Activated gamma-delta T cell treated with anti-CD3 and anti-CD28 coated beads, Interleukin-2, amount 50 U/mL, for 16 hours (primary cell): ENCODE measurements at places on chromosomes 11 and 22.

DNA sequence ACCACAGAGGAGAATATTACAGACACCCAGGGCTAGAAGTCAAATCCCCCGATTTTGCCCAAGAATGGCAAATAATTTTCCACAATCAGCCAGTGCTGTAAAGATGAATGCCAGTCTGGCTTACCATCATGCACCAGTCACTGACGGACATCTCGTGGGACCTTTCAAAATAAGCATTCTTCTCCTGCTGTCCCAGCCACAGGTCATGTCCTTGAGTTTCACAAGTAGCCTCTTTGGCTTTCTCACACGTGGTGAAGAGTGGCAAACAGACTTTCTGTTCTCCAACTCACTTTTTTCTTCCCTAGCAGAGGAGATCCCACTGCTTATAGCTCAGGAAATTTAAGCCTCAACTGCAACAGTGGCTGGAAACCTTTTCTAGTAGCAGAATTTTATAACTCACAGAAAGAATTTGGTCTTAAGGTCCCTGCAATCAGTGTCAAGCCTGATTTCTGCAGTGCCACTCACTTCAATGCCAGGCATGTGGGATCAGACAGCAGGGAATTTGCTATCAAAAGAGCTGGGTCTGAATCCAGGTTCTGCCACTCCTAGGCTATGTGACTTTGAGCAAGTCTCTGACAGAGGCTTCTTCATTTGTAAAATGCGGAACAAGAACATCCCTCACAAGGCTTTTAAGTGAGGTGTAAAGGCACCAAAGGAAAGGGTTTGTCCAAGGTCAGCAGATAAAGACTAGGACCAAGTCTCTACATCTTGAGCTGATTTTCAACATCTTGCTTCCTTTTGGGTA lies 3.6 kb downstream of the PIK3IP1 start:
- no peak for DNase-seq

DNA sequence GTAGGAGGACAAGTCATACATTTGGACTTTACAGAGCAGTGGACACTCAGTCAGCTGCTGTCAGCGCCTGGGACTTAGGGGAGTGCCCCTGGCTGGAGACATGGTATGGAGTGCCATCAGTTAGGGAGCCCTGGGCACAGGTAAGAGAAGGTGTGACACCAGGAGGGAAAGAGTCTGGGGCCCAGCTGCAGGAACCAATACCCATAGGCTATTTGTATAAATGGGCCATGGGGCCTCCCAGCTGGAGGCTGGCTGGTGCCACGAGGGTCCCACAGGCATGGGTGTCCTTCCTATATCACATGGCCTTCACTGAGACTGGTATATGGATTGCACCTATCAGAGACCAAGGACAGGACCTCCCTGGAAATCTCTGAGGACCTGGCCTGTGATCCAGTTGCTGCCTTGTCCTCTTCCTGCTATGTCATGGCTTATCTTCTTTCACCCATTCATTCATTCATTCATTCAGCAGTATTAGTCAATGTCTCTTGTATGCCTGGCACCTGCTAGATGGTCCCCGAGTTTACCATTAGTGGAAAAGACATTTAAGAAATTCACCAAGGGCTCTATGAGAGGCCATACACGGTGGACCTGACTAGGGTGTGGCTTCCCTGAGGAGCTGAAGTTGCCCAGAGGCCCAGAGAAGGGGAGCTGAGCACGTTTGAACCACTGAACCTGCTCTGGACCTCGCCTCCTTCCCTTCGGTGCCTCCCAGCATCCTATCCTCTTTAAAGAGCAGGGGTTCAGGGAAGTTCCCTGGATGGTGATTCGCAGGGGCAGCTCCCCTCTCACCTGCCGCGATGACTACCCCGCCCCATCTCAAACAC lies 850 bp upstream of the MIF start:
- DNase-seq, result no peak

DNA sequence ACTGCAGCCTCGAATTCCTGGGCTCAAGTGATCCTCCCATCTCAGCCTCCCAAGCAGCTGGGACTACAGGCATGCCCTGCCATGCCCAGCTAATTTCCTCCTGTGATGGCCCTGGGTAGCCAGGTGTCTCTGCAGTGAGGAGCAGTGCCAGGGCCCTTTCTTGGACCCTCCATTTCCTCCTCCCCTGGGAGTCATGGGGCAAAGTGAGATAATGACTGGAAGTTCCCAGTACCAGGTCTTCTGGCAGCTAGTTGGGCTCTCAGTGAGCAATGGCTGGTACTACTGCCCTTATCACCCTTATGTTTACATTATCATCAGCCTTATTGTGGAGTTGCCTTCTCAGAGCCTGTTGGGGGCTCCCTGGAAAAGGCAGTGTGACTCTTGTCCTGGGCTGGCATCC lies 17.6 kb downstream of the DAGLA start:
- no peak for DNase-seq

GRCh38 chr22:39181778-39182177 lies 29.3 kb upstream of the CBX7 start:
- no peak for DNase-seq

GRCh38 chr22:28589102-28589750 lies 90.4 kb downstream of the TTC28 start:
- DNase-seq, result no peak

DNA sequence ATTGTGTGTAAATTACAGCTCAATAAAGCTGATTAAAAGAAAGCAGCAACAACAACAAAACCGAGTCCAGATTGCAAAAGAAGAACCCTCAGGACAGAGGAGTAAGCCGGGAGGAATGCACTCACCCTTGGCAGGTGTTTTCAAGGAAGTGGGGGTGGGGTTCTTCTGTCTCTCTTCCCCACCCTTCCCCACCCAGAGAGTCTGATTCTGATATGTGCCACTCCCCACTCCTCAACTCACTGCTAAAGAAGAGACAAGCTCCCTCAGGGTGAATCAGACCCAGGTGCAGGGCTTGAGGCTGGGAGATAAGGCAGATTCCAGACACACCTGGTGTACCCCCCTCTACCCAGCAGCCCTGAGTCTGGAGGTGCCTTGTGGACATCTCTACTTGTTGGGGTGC lies 38.4 kb upstream of the PHF21A start:
- no peak for DNase-seq

DNA sequence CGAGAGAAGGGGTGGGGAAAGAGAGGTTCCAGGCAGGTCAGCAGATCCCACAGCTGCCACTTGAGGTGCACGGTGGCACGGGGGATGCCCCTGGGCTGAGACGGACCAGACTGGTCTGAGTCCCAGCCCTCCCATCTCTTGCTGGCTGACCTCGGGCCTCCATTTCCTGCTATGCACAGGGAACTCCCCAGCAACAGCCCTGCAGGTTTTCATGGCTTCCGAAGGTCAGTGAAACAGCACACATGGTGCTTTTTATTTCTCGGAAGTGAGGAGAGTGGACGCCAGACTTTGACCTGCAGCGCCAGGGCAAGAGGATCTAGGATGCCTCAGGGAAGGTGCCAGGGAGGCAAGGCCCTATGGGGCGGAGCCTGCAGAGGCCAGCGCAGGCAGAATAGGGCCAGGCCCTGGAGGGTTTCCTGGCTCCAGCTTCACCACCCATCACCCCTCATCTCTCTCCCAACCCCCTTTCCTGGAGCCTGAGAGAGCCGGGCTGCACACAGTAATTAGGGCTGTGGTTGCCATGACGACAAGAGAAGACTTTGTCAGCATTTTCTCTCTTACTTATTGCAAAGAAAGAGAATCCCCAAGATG lies 29.5 kb downstream of the SLC22A12 start:
- DNase-seq, result no peak

DNA sequence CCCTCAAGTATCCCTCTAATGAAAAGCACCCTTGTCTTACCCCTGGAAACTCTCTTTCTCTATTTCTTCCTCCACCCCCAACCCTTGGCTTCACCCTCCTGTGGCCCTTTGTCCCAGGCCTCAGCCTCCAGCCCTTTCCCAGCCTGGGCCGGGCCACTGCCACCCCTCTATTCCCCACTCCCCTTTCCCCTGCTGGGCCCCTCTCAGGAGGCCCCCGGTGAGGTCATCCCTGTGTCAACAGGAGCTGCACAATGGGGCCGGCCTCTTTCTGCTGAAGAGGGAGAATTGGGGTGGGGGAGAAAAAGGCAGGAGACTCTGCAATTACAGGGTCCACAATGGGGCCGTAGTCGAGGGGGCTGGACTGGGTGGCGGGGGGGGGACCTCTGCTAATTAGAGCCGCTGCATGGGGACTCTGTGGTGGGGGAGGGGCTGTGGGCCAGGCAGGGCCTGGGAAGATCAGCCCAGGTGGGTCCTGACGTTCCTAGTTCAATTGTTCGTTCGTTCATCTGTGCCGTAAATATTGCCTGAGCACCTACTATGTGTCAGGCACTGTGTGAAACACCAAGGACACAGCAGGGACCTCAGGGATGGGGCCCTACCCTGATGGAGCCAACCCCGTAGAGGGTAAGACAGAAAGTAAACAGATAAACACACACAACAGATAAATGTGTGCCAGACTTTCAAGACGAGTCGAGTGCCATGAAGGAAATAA lies 18.5 kb upstream of the MPPED1 start:
- DNase-seq, result no peak

- no peak for DNase-seq
These were observed 54.7 kb downstream of the PICALM start for GRCh38 chr11:86014221-86014620.

DNA sequence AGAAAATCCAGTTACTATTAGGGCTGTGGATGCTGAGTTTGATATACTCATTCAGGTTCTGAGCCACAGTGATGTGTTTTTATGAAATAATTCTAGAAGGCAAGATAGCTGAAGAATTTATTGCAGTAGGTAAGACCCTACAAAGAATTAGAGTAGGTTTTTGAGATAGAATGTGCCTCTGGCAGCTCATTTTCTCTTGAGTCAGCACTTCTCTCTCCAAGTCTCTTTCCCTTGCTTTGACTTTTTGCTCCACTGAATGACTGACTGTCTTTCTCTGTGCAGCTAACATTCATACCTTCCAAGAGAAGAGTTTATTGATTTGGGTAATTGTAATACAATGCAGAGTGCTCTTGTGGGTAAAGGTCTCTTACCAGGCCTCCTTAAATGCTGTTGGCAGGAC lies 48.0 kb upstream of the C11orf87 start:
- no peak for DNase-seq

- DNase-seq, result no peak
These were observed 104.0 kb downstream of the CACNA1I start for GRCh38 chr22:39674536-39674935.

GRCh38 chr11:1052133-1053011 lies 15.9 kb upstream of the MUC6 start:
- DNase-seq, result no peak

DNA sequence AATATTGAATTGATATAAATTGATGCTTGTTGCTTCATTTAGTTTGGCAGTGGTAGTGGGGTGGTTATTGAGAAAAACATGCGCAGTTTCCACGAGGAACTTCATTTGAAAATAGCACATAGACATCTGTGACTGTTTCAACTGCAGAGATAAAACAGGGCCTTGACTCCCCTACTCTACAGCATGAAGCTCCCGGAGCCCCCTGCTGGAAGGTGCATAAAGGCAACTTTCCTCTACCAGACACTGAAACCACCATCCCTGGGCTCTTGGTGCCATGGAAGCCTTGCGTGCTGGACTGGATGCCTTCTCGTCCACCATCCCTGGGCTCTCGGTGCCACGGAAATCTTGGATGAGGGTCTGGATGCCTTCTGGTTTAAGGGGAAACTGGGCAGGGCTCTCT lies 195.9 kb downstream of the CSNK2A3 start:
- DNase-seq, result peak; percentile 17

GRCh38 chr11:23406131-23406819 lies 546.0 kb upstream of the CCDC179 start:
- no peak for DNase-seq

- no peak for DNase-seq
These were observed 57.0 kb downstream of the SOX6 start for GRCh38 chr11:16299390-16299789.

DNA sequence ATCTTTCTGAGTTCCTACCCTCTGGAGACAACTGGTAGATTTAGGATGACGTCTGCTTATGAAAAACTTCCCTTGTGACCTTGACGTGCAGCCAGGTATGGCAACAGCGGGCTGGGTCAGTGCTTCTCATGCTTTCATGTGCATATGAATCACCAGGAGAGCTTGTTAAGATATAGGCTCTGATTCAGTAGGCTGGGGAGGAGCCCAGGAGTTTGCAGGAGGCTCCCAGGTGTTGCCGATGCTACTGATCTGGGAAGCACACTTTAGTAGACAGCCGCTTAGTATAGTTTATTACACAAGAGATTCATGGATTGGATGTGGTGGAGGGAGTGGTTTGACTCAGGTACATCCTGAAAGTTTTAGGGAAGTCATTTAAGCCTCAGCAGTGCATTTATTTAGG lies 23.8 kb downstream of the DIXDC1 start:
- DNase-seq, result no peak

DNA sequence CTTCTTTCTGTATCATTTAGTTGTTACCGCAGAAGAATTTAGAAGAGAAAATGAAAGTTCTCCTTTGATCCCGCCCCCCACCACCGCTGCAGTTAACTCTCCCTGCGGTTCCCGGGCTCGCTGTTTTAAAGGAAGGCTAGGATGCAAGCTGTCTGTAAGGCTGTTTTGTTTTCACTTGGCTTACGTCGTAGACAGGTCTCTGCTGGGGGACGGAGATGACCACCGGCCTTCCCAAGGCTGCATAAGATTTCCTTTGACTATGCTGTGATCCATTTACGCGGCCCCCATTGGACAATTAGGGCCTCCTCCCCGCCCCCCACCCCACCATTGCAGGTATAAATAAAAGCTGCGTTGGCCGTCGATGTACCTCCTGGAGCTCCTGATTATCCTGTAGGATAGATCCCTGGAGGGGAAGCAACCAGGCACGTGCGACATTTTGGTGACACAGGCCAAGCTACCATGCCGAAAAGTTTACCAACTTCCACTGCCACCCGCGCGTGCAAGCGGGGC lies 1.4 kb upstream of the CPT1A start:
- DNase-seq, result no peak
